ENCODE measurements at places on chromosomes 4 and X. TPM values are rescaled to one million over a fixed set of nuclear protein-coding genes. Genes with fewer than 3 reads are reported as not detected.

Gene GABRG1
- not detected for total RNA-seq

- no peak for DNase-seq
Observed at GRCh38 chr4:149248191-149248764, 567.4 kb downstream of the IQCM start.

- DNase-seq = no peak
Observed at GRCh38 chrX:71053217-71053621, 14.9 kb downstream of the SNX12 start.

GRCh38 chr4:113145519-113146291 lies 96.3 kb downstream of the ANK2 start:
- DNase-seq = no peak

- DNase-seq = no peak
Observed at GRCh38 chr4:105460306-105460705, 13.6 kb downstream of the PPA2 start.
